ENCODE measurements at places on chromosomes 1 and 21. TPM values are rescaled to one million over a fixed set of nuclear protein-coding genes. Genes with fewer than 3 reads are reported as not detected.

LCE6A gene
- total RNA-seq = not detected

CHIT1 gene
- not detected for total RNA-seq

TPM3 gene
- total RNA-seq = 438 TPM

OR2T35 gene
- total RNA-seq = not detected

NGF gene
- total RNA-seq = not detected

SPATA46 gene
- not detected for total RNA-seq

CFHR3 gene
- total RNA-seq = not detected

SLC6A17 gene
- total RNA-seq = not detected

SAMSN1 gene
- not detected for total RNA-seq

CDK18 gene
- total RNA-seq = 12.7 TPM

TMPRSS3 gene
- not detected for total RNA-seq

CNKSR1 gene
- 14.1 TPM for total RNA-seq

BNIPL gene
- total RNA-seq = 7.6 TPM

CFH gene
- total RNA-seq = 5.5 TPM

C2CD4D gene
- total RNA-seq = 0.39 TPM

KRTAP13-2 gene
- not detected for total RNA-seq

TNFAIP8L2 gene
- not detected for total RNA-seq

HMCN1 gene
- total RNA-seq = 0.95 TPM

CD34 gene
- not detected for total RNA-seq

TMEM61 gene
- total RNA-seq = not detected

NTNG1 gene
- total RNA-seq = 0.31 TPM

SYT14 gene
- total RNA-seq = 0.94 TPM

NTPCR gene
- total RNA-seq = 86.5 TPM

LZIC gene
- total RNA-seq = 21.7 TPM

NBPF4 gene
- total RNA-seq = not detected

CCSAP gene
- total RNA-seq = 7.7 TPM

NCMAP gene
- not detected for total RNA-seq

CD1B gene
- not detected for total RNA-seq

AZIN2 gene
- total RNA-seq = 1.3 TPM

S100A16 gene
- total RNA-seq = 1,743 TPM

OR2L2 gene
- not detected for total RNA-seq

THEM5 gene
- not detected for total RNA-seq
